ENCODE measurements at places on chromosomes 7 and 10.

GRCh38 chr7:20190560-20191390 lies 26.4 kb downstream of the MACC1 start:
- DNase-seq, result no peak

GRCh38 chr7:106887421-106887820 lies 22.3 kb downstream of the PIK3CG start:
- no peak for DNase-seq

- DNase-seq, result no peak
These were observed 121.1 kb downstream of the DYNC1I1 start for GRCh38 chr7:95893484-95893883.

DNA sequence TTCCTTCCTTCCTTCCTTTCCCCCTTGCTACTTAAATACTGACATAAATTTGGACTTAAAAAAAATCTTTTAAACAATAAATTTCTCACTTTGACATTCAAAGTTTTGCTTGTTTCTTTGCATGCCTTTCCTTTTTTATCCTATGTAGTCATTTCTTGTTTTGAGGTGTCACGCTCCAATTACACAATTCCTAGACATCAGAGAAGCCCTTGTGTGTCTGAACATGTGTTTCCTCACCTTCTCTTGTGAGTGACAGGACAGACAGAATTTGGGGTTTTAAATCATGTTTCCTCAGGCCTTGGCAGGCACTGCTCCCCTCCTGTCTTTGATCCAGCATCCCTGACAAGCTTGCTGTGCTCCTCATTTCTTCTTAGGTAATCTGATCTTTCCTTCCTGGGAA lies 91.3 kb downstream of the CYTH3 start:
- no peak for DNase-seq

DNA sequence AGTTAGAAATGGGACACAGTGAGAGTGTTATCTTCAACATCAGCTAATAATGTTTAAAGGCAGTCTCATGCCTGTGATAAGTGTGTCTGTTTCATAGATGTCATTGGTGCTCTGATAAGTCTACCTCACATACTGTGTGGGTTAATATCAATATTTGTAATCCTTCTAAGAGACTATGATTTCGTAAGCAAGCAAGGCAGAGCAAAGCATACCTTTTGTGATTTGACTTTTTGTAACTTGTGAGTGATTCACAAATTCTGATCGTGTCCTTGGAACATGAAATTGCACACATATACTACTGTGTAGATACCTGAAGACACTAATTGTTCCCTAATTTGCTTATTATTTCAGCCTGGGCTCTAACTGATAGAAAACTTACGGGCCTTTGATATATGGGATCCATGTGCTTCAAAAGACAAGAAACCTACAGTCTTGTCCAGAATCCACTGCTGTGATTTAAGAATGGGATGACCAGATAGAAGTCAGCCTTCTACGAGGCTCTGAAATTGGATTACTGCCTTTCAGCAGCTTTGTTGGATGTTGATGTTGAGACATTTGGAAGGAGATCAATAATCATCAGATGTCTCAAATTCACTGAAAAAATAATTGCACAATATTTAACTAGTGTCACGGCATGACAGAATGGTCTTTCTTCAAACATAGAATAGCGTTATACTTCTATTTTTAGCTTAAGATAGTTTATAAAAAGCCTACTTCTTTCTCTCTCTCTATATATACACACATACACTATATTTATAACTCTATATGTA lies 63.2 kb upstream of the KLF6 start:
- no peak for DNase-seq

- DNase-seq, result no peak
These were observed 50.3 kb upstream of the BMS1 start for GRCh38 chr10:42732266-42732665.

GRCh38 chr10:3777981-3778691 lies 6.9 kb downstream of the KLF6 start:
- no peak for DNase-seq

DNA sequence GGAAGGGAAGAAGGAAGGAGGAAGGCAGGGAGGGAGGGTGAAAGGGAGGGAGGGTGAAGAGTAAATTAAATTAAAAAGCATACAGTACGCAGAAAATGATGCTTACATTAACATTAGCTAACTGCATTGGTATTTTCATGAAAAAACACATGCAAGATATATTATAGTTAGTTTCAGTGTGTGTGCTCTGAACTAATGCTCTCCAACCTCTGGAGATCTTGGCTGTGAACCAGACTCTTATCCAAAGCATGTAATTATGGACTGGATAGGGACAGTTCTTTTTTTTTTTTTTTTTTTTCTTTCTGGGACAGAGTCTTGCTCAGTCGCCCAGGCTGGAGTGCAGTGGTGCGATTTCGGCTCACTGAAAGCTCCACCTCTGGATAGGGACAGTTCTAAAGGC lies 357.0 kb downstream of the FRMD4A start:
- no peak for DNase-seq

DNA sequence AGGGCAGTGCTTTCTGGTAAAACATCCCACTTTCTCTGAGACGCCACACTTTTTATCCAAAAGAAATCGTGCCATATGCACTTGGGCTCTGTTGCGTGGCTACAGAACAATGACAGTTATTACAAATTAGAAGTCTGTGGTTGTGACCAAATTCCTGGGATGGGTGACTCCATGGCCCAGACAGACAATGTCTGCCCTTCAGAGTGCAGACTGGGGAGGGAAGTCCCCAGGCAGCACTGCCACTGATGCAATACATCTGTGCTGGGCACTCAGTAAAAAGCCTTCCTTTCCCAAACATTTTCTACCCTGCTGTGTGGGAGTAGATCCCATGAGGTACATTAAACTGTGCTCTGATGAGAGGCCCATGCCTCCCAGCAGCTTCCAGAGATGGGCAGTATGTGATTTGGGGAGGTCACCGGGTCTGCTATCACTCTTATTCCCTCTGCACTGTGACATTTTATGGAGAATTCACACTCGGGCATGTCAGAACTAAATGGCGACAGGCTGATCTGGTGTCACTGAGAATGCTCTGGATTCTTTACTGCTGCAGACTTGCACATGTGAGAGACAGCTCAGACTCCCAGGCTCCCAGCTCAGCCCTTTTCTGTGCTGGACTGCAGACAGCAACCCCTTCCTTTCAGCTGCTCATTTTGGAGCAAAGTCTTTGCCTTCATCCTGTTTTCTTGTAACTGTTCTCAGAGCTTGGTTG lies 243.5 kb upstream of the ZNF32 start:
- no peak for DNase-seq

Data from stimulated activated CD4-positive, alpha-beta T cell treated with anti-CD3 and anti-CD28 coated beads, Interleukin-15, amount 100 ng/mL, for 1 hour (primary cell).